ENCODE measurements at places on chromosomes 5 and 9.

GRCh38 chr5:149616727-149617285 is 35.5 kb downstream of the ARHGEF37 start:
- no peak for DNase-seq

GRCh38 chr5:32566319-32567111 is 18.8 kb upstream of the SUB1 start:
- DNase-seq = no peak

DNA sequence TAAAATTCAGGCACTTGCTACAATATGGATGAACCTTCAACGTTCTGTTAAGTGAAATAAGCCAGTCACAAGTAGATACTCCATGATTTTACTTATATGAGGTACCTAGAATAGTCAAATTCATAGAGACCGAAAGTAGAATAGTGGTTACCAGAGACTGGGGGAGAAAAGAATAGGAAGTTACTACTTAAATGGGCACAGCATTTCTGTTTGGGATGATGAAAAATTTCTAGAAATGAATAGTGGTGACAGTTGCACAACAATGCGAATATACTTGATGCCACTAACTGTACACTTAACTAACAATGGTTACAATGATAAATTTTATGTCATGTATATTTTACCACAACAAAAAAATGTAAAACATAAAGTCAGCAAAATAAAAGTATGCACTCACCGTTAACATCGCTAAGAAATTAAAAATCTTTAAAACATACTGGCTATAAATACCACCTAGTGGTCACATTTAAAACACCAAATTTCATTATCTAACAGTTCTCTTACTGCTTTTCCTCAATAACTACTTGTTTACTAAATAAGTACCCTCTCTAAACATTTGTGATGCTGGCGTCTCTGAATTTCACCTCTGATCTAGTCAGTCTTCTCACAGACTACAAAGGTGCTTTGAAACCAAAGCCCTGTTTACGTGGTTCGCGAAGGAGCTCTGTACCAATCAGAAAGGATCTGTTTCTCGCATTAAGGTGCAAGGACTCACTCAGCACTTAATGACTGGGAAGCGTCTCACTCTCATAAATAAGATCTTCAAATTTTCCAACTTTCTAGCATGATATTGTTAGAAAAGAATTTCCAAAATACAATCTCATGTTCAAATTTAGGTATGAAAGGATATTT is 22.7 kb downstream of the KIF3A start:
- no peak for DNase-seq

DNA sequence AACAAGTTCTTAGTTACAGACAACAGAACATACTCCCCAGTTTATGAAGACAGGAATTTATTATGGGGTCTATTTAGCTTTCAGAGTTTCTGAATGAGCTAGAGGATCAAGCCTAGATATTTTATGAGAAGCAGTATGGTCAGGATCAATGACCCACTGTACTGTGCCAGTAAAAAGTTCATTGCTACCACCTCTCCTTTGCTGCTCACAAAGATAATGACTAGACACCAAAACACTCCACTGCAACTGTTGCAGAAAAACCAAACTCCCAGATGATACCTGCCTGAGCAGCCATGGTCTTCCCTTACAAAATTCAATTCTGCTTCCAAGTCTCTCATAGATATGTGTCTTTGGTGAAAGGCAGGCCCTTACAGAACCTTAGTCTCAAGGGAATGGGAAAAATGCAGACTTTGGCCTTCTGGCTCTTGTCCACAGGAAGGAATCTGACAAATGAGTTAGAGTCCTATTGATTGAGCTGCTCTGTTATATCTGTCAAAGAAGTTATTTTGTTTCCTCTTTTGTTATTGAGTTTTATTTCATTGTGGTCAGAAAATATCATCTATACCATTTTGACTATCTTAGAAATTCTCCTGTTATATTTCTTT is 74.7 kb upstream of the RASGRF2 start:
- DNase-seq = no peak

DNA sequence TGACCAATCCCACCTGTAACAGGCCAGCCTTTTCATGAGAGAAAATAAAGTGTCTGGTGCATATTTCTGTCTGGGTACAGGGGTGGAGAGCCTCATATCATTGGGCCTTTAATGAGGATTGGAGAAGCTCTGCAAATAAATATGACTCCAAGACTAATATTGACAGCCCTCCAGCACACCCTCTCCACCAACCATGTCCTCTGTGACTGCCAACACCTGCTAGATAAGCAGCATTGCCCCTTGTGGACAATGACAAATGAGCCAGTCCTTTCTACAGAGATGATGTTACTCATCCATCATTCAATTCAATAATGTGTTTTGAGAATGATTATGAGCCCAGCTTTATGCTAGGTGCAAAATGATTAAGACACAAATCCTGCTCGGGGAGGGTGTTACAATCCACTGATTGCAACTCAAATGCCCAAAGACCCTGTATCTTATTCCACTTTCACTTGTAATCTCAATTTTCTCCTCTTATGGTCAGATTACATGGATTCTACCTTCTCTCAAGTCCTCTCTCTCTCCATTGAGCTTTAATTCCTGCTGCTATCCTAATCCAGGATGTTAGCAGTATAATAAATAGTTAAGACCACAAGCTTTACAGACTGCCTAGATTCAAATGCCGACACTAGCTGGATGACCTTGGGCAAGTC is 2.1 kb upstream of the GFRA3 start:
- DNase-seq = no peak

DNA sequence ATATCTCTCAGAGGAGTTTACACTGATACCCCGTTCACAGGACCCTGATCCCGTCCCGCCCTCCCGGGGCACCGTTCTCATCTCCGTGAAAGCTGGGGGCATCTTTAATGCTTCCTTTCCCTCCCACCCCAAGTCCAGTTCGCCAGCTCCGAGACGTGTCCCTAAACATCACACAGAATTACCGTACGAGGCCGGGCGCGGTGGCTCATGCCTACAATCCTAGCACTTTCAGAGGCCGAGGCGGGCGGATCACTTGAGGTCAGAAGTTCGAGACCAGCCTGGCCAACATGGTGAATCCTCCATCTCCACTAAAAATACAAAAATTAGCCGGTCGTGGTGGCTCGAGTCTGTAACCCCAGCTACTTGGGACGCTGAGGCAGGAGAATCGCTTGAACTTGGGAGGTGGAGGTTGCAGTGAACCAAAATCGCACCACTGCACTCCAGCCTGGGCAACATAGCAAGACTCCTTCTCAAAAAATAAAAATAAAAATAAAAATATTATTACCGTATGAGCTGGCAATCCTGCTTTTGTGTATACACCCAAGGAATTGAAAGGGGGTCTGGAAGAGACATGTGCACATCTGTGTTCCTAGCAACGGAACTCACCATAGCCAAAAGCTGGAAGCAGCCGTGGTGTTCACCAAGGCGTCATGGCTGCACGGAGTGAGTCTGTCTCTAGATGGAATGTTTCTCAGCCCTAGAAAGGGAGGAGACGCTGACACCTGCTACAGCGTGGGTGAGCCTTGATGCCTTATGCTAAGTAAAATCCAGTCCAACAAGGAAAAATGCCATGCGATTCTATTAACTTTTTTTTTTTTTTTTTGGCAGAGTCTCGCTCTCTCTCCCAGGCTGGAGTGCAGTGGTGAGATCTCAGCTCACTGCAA is 1.2 kb upstream of the ABO start:
- no peak for DNase-seq

DNA sequence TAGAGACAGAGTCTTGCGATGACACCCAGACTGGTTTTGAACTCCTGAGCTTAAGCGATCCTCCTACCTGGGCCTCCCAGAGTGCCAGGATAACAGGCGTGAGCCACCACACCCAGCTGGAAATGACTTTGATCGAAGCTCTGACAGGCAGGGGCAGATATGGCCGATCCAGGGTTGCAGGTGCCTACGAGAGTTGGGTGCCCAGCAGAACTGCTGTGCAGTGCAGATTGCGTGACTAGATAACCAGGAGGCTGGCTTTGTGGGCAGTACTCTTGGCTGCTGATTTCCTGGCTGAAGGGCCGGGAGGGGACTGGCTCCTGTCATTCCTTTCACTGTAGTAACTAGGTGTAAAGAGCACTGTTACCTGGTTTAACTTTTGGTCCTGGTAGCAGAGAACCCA is 11.8 kb downstream of the TBC1D13 start:
- no peak for DNase-seq

DNA sequence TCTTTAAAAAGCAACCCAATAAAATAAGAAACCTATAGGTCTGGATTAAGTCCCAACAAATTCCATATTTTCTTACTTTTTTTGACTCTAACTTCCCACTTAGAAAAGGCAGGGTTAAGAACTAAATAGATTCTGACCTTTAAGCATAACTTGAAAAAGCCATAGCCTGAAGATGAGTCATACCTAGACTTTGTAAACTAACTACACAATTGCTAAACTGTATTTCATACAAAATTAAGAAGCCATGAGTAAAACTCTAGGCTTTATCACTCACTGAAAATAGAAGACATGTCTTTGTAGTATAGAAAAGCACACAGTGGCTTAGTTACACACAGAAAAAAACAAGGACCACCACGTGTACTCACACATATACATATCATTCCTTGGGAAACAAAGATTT is 51.5 kb downstream of the MLLT3 start:
- no peak for DNase-seq

GRCh38 chr5:124054564-124054963 is 542.6 kb downstream of the CSNK1G3 start:
- DNase-seq = no peak

DNA sequence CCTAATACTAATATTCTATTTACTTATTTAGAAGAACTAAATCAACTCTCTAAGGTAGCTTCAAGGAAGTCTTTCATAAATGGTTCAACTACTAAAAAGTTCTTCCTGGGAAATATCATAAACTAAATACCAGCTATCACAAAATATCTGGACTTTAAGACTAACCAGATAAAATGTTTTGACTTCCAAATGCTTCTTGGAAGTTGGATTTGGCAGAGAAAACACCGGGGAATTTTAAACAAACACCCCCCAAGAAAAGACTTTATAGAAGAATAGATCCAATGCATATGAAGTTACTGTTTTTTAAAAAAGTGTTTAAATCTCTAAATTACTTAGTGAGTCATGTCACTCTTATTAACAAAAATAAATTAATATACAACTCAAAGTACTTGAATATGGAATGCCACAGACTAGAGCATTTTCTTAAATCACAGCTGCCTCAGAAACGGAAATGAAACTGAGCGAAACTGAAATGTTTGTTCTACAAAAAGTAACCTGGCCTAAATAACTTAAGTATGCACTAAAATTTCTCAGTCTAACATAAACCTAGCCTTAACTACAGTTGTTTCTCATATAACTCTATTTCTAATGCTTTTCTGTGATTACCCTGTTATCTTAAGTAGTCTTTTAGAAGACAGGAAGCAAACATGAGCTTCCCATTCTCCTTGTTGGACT is 6.8 kb downstream of the ABCA1 start:
- DNase-seq = no peak

DNA sequence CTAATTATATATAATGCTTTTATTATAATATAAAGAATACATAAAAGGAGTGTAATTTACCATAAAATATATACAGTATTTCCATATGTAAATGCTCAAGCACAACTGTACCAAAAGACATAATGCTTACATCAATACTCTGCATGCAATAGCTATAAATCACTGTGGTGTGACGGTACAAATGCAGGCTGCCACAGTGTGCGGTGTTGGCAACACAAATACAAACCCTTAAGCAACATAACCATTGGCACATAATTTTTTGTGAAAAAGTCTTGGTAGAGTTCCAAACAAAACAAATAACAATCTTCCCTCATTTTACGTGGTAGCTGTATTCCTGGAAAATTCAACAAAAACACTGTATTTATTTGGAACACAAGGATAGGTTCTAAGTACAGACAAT is 1.9 kb upstream of the SHISAL2B start:
- no peak for DNase-seq

DNA sequence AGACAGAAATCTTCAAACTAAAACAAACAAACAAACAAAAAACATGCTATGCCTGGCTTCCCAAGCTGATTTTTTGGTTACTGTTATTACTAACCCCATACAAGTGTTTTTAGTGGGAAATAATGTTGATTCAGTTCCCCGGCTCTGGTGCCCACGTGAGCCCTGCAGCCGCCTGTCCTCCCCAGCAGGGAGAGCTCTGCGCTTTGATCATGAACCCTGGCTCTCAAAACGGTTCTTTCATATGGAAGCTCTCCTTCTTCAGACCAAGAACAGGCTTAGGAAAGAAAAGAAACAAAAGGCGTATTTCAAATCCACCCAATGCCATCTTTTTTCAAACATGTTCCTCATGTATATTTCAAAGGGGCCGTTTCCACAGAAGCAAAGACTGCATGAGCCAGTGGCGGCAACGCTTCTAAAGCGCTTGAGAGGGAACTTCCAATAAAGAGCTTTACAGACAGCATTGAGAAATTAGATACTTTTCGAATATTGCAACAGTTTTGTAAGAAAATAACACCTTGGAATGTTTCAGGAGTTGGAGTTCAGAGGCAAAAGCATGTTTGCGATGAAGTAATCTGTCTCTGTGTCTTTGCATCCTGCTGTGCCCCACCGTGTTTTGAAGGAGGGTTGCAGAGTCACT is 74.8 kb downstream of the ICE1 start:
- DNase-seq = peak; percentile 59

DNA sequence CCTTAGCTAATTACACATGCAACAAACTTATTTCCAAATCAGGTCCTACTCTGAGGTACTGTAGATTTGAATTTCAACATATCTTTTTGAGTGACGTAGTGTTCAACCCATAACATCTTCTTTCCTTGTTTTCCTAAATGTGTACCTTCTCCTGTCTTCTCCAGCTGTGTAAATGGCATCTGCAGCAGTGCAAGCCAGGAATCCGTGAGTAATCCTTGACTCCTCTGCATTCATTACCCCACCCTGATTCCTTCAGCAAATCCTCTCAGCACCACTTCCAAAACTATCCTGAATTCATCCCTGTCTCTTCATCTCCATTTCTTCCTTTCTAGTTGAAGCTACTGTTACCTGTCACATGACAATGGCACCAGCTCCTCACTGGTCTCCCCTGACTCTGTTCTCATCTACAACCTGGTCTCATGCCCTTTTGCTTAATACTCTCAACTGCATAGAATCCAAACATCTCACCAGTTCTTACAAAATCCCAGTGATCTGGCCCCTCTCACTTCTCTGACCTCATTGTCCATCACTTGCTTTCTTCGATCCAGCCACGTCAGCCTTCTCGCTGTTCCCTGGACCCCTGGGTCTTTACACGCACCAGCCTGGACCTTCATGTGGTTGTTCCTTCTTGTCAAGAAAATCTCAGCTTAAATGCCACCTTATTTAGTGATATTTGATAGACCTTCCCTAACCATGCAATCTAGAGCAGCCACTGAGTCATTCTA is 14.6 kb upstream of the TRAF1 start:
- DNase-seq = no peak

- no peak for DNase-seq
These were observed 4.2 kb upstream of the NR5A1 start for GRCh38 chr9:124511426-124511840.
